ENCODE measurements at places on chromosomes 3 and 15. TPM values are rescaled to one million over a fixed set of nuclear protein-coding genes. Genes with fewer than 3 reads are reported as not detected.

Gene UMPS
- 20.8 TPM for total RNA-seq

Gene SMCO1
- total RNA-seq = not detected

Gene CYP1A2
- 120 TPM for total RNA-seq

Gene EIF2B5
- total RNA-seq = 19.6 TPM

Gene GP9
- 0.20 TPM for total RNA-seq

Gene FBXW12
- not detected for total RNA-seq

Gene HES1
- total RNA-seq = 21.3 TPM

Gene MUC20
- 29.6 TPM for total RNA-seq

Gene EOMES
- 0.08 TPM for total RNA-seq

Gene CCDC9B
- total RNA-seq = 16.6 TPM

Data from left lobe of liver (tissue), 2 donors.